ENCODE measurements at places on chromosomes 1 and 21.
A peak's percentile ranks its signal among the peaks of the same experiment; 100 is the strongest.

GRCh38 chr1:161021165-161021969 lies 415 bp upstream of the F11R start:
- DNase-seq = peak; percentile 72

- no peak for DNase-seq
These were observed 357.4 kb upstream of the ADGRL2 start for GRCh38 chr1:81443288-81443687.

- DNase-seq = no peak
These were observed 23.9 kb upstream of the TMEM52 start for GRCh38 chr1:1942753-1943656.

DNA sequence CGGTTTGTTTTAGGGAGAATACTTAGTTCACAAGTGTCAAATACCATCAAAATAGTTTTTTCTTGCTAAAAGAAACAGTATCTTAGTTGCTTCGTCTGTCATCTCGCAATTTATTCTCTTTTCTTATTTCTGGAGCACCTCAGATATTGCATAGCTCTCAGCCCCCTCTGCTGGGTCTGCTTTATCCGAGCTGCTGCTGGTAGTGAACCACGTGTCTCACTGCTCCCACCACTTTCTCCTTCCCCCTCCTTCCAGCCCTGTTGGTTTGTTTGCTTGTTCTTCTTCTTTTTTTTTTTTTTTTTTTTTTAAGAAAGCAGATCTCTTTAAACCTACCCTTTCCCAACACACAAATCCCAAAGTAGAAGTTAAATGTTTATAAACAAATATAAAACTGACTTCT lies 170.8 kb downstream of the EDEM3 start:
- DNase-seq = no peak

Data from stimulated activated CD8-positive, alpha-beta memory T cell treated with anti-CD3 and anti-CD28 coated beads, Interleukin-7, amount 100 ng/mL, for 1 hour (primary cell).